ENCODE measurements at places on chromosomes 2 and 18. TPM values are rescaled to one million over a fixed set of nuclear protein-coding genes. Genes with fewer than 3 reads are reported as not detected.

Gene MROH2A
- total RNA-seq = not detected

GRCh38 chr2:166494140-166494624 lies at the start of gene SCN7A:
Gene SCN7A (minus strand): TSS chr2:166494249. CDS start chr2:166477696, 16,553 bp downstream.
- H3K4me3 ChIP-seq = no peak within 1 kb of the TSS
- no peaks in the 10 kb centered on the region for H3K27me3 ChIP-seq
- no peak within 1 kb of the TSS for H3K27ac ChIP-seq
- H3K4me1 ChIP-seq = no peaks in the 10 kb centered on the region

Gene LRRC30
- total RNA-seq = not detected

- H3K4me1 ChIP-seq = peaks cover 41% of the 10 kb centered on the region
- H3K36me3 ChIP-seq = peaks cover 30% of the 10 kb centered on the region
- peak within 1 kb of the TSS; percentile 86 for H3K27ac ChIP-seq
- no peaks in the 10 kb centered on the region for H3K27me3 ChIP-seq
- peak; percentile 96 for DNase-seq
These were observed at the start of gene STK17B for GRCh38 chr2:196171248-196171871. Gene STK17B (minus strand): TSS chr2:196171578. CDS start chr2:196163383, 8,195 bp downstream.

All from natural killer cell treated with Interleukin-12 subunit alpha and Interleukin-12 subunit beta and Interleukin-15 and Interleukin-18, amount 100 ng/mL, for 72 hours (primary cell).